ENCODE measurements at places on chromosomes 5 and 9.

DNA sequence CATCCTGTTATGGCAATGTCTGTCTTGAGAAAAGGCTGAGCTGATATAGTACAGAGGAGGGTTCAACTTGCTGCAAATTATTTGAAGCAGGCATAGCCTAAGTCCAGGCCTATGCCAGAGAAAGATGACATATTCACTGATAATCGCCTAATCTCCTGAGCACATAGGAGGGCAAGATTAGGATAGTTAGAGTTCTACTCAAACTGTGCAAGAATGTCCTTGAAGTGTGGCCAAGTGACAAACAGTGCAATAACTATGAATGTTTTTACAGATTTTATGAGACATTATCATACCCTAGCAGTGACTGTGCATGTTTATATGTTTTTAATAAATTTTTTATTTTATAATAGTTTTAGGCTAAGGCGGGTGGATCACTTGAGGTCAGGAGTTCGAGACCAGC, 96.2 kb downstream of the TSSK1B start:
- DNase-seq: no peak

DNA sequence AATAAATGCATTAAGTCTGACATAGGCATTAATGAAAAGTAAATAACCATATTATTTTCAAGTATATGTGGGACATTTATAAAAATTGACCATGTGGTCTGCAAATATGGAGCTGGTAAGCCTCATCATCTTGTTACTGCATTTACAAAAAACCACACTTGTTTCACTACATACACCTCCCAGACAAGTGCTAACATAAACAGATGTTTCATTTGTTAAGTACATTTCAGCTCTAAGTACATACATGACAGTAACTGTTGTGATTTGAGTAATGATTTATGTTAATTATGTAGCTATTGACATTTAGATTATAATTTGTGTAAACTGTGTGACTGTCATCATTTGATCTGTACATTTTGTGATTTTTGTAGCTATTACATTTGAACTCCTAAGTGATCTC, 13.9 kb downstream of the IDNK start:
- no peak for DNase-seq

DNA sequence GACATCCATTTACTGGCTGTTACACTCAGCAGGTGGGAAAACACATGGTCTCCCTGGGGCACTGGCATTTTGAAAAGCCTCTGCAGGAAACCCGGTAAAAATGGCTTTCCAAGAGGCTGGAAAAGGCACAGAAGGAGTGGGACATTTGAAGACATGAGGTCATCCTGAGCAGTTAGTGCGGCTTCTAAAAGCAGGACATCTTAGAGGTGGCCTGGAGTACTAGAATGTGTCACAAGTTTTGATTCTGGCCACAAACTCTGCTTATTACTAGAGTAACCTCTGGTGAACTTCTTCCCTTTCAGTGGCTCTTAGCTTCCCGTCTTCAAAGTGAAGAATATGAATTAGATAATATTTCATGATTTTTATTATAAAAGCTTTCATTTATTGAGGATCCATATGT, 423.0 kb upstream of the BRINP1 start:
- DNase-seq: no peak

GRCh38 chr9:114078021-114078780, at the start of gene AMBP:
AMBP (minus strand) TSS chr9:114078300; CDS start chr9:114078209, 91 bp downstream.
- no peak for DNase-seq

DNA sequence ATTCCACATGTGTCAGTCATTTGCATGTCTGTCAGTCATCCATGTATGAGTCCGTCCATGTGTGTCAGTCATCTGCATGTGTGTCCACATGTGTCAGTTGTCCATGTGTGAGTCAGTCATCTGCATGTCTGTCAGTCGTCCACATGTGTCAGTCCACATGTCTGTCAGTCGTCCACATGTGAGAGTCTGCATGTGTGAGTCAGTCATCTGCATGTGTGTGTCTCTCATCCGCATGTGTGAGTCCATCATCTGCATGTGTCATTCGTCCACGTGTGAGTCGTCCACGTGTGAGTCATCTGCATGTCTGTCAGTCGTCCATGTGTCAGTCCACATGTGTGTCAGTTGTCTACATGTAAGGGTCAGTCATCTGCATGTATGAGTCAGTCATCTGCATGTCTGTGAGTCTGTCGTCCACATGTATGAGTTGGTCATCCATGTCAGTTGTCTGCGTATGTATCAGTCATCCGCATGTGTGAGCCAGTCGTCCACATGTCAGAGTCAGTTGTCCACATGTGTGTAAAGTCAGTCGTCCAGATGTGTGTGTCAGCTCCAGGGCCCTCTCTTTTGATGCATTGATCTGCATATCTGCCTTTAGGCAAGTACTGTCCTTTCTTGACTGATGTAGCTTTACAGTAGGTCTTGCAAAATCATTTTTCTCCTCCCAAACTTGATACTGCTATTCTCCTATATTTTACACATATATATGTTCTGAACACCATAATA, 72.5 kb upstream of the CACNA1B start:
- peak; percentile 14 for DNase-seq

DNA sequence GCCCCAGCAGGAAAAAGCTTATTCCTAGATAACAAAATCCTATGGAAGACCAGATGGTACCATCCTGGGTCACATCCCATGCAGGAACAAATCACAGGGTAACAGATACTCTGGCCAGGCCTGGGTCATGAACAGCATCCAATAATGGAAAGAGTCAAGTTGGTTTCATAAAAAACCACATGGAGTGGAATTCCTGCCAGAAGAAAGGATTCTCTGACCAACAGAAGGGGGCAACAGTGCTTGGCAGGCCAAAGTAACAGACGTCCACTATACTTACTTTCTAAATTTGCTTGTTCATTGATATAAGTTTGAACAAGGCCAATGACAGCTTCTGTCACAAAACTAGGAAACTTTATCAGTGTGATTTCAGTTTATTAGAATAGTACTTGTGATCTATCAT, 273.5 kb downstream of the ARRDC3 start:
- no peak for DNase-seq

DNA sequence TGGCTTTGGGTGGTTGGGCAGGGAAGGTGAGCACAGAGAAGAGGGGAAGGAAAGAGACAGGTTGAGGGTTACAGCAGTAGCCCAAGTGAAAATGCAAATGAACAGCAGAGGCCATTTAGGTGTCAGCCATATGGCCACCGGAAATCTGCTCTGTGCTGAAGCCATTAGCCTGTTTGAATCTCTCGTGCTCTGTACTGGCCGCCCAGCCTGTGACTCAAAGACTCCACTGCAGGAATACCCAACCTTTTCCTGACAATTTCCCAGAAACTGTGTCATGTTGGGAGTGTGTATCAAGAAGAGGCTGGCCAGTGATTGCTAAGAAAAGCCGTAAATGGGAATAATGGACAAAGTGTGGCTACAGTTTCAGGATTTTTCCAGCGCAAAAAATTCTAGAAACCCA, 35.9 kb upstream of the RAI14 start:
- no peak for DNase-seq

DNA sequence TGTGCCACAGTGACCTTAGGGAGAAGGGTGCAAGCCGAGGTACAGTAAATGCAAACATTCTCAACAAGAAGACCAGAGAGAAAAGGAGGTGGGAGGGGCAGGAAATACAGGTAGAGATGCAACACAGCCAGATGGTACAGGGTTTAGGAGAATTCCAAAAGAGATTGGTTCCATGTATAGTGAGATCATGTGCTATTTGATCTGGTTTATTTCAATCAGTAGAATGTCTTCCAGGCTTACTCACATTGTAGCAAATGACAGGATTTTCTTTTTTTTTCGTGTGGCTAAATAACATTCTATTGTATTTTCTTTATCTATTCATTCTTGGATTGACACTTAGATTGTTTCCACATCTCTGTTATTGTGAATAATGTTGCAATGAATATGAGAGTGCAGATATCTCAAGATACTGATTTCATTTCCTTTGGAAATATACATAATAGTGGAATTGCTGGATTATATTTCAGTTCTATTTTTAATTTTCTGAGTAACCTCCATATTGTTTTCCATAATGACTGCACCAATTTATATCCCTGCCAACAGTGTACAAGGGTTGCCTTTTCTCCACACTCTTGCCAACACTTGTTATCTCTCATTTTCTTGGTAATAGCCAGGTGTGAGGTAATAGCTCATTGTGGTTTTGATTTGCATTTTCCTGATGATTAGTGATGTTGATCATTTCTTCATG, 107.8 kb upstream of the GAS1 start:
- DNase-seq: no peak

DNA sequence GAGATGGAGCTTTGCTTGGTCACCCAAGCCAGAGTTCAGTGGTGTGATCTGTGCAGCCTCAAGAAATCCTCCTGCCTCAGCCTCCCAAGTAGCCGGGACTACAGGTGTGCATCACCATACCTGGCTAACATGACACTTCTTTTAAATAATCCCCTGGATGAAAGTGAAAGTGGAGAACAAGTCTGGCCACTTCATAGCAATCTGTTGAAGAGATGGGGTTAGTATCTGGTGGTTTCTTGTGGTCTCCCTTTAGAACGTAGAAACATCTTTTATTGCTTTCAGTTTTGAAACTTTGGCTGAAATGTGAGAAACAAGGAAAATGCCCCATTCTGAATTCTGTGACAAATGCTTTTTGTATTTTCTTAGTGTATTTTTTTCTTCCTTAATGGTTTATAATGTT, 452.5 kb upstream of the RIOK2 start:
- no peak for DNase-seq

- no peak for DNase-seq
Observed at GRCh38 chr9:132910376-132910775, 31.7 kb downstream of the SPACA9 start.

- DNase-seq: peak; percentile 12
Observed at GRCh38 chr5:14144586-14145434, 1.7 kb downstream of the TRIO start.

GRCh38 chr9:123967323-123967722, 37.4 kb upstream of the DENND1A start:
- no peak for DNase-seq

Measured in stimulated activated CD4-positive, alpha-beta T cell treated with anti-CD3 and anti-CD28 coated beads, Interleukin-4, amount 100 ng/mL, for 24 hours (primary cell).